T-helper 17 cell (primary cell): ENCODE measurements at places on chromosomes 7 and 10.

DNA sequence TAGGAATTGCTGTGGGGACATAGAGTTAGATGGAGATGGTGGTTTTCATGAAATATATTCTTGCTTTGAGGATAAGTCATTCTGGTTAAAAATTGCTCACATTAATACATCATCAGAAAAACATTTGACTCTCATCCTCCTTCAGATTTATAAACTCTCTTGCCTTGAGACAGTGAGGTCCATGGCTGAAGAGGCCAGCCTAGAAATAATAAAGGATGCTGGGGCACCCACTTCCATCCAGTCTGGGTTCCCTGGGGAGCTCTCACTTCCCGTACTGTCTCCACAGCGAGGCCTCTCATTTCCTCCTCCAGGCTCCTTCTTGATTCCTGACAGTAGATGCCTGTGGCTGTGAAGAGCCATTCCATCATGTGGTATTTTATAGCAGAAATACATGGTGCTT is 73.3 kb upstream of the PRKG1 start:
- DNase-seq: no peak

DNA sequence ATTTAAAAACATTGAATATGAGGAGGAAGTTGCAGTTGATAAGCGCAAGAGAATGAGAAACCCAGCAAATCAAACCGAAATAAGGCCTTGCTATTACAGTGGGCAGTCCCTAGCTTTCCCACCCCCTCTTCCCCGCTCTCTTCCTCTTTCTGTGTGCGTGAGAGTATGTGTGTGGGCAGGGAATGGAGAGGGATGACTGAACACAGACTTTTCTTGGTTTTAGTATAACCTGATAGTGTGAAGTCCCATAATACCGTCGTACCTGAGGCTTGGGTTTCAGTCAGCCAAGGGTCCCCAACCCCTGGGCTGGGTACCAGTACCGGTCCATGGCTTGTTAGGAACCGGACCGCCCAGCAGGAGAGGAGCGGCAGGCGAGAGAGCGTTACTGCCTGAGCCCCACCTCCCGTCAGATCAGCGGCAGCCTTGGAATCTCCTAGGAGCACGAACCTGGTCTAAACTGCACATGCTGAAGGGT is 255.3 kb downstream of the CELF2 start:
- DNase-seq: no peak

DNA sequence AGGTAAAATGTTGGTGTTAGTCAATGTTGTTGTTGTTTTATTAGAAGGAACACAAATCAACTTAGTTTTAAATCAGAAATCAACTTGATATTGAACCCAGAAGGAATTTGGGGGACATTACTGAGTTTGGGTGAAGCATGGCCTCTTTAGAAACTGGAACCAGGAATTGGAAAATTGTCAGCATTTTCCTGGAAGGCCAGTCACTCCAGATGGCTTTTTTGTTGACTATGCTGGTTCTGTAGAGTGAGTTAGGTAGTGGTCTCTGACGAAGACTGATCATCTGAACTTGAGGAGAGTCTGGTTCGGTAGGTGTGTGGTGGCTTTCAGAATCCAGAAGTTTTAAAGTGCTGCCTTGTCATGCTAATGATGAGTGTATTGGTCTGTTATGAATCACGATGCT is 111.5 kb downstream of the BMPER start:
- no peak for DNase-seq

- DNase-seq: no peak
These were observed 126.9 kb upstream of the EFCAB10 start for GRCh38 chr7:105707967-105708762.

GRCh38 chr10:120105001-120105400 is 212.5 kb downstream of the SEC23IP start:
- no peak for DNase-seq
